Activated CD4-positive, alpha-beta T cell treated with anti-CD3 and anti-CD28 coated beads, Interleukin-2, amount 50 U/mL, for 4 hours (primary cell): ENCODE measurements at places on chromosomes 5 and 9.

DNA sequence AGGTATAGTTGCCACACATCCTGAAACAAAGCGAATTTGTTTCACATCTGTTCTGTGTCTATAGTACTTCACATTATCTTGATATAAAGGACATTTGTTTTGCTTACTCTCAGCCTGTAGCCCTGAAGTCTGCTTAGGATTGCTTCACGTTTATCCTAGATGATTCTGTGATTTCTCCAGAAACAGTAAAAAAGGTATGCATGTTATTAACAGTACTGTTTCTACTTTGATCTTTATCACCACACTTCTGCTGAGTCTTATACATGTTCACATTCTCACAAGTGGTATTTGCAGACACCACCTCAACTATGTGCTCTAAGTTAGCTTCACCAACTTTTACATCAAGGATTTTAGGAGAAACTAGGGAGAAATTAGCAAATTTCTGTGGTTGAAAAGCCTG lies 47.4 kb upstream of the ADAMTS19 start:
- no peak for DNase-seq

- no peak for DNase-seq
Measured at GRCh38 chr5:136332223-136333015, 32.9 kb downstream of the TRPC7 start.

- DNase-seq: no peak
Measured at GRCh38 chr5:96335873-96336272, 97.2 kb downstream of the PCSK1 start.

DNA sequence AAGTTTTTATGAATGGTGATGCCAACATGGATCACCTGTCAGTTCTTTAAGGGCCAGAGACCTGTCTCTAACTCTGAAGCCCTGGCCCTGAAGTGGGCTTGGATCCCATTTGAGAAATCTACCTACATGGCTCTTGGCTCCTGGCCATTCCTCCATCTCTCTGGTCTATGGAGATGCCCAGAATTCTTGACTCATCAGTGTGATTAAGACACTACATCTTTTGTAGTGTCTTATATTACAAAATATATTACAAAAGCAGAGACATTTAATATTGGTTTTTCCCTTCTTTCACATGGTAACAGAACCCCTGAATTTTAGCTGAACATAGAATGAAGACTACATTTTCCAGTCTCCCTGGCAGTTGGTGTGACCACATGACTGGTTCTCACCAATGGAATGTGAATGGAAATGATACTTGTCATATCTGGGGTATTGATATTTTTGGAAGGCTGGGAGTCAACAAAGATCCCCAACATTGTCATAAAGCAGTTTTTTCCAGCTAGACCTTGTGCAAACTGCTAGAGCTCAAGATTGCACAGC lies 198.3 kb downstream of the SREK1 start:
- DNase-seq: no peak

- peak; percentile 6 for DNase-seq
Measured at GRCh38 chr5:52989025-52989780, at the start of gene ITGA2. TSS of gene ITGA2 (plus strand) at chr5:52989352. CDS start at chr5:52989469, 117 bp downstream.

DNA sequence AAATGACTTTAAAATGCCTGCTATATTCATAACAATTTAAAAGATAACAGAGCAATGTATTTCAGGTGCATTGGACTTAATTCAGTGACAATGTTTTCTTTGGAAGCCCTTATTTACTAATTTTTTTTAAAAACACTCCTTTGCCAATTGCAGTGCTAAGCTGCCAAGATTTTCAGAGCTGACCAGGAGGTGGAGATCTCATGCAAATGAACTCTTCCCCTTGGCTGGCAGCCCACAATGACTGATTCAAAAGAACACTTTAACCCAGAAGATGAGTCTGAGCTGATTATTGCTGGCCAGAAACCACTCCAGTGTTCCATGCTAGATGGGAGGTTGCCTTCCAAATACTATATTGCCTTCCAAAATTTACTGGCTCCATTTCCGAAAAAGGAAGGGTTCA lies 128.3 kb upstream of the CCNH start:
- DNase-seq: no peak

- no peak for DNase-seq
Measured at GRCh38 chr9:34650816-34651215, 1.2 kb upstream of the IL11RA start.

DNA sequence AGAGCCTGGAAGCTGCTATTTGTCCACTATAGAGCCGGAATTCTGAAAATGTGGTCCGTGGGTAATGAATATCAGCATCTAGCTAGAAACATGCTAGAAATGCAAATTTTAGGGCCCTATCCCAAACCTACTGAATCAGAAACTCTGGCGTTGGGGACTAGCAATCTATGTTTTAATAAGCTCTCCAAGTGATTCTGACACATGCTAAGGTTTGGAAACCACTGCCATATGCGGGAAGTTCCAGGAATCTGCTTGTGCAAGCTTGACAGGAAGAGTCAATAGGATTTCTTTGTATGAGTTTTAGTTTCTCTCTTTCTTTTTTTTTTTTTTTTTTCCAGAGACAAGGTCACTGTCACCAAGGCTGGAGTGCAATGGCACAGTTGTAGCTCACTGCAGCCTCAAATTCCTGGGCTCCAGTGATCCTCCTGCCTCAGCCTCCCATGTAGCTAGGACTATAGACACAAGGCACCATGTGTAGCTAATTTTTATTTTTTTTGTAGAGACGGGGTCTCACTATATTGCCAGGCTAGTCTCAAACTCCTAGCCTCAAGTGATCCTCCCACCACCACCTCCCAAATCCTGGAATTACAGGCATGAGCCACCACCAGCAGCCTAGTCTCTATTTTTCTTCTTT lies 26.4 kb upstream of the CARNMT1 start:
- no peak for DNase-seq

DNA sequence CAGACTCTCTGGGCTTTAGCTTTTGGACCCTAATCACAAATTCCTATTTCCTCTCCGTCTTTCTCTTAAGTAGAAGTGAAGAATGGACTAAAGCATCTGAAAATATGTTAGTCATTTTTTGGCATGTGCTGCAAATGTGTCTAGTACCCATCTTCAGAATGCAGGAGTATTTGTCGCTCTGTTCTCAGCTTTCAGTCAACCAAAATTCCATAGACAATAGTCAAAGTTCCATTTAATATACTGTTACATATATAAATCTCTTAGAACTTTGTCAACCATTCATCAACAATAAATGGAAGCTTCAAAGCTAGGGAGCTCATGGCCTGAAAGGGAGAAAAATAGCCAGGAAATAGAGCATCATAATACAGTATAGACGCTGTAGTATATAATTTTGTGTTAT lies 509.4 kb downstream of the BNC2 start:
- no peak for DNase-seq

DNA sequence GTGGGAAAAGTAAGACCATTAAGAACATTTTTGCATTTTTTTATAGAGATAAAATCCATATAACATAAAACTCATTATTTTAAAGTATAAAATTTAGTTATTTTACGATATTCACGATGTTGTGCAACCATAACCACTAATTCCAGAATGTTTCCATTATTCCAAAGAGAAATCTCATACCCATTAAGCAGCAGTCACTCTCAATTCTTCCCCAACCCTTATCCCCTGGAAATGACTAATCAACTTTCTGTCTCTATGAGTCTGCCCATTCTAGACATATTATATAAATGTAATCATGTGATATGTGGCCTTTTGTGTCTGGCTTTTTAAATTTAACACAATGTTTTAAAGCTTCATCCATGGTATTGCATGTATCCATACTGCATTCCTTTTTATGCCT lies 115.6 kb upstream of the ADAMTSL1 start:
- DNase-seq: no peak

GRCh38 chr9:102403514-102403913 lies 591.6 kb upstream of the CYLC2 start:
- DNase-seq: no peak

- no peak for DNase-seq
Measured at GRCh38 chr5:55711507-55712022, 559 bp downstream of the SLC38A9 start.

DNA sequence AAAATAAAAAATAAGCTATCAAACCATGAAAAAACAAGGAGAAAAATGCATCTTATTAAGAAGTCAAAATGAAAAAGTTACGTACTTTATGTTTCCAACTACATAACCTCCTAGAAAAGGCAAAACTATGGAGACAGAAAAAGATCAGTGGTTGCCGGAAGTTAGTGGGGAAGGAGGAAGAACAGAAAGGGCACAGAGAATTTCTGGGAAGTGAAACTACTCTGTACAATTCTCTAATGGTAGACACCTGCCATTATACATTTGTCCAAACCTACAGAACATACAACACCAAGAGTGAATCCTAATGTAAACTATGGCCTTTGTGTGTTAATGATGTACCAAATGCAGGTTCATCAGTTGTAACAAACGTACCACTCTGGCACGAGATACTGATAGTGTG lies 25.3 kb downstream of the SMU1 start:
- no peak for DNase-seq

DNA sequence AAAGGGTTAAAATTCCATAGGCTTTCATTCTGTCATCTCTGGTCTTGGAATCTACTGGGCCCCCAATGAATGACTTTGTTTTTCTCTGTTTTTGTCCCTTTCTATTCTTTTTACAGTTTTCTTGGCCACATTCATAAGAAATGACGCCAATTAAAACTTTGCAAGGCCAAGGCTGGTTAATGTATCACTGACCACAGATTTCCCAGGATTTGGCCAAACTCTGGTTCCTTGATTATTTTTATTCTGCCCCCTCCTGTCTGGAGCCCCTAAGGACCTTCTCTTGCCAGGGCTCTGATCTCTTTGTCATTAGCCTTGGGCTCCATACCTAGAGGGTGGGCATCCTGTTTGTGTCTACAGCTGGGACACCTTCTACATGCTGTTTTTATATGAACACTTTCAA lies 388.9 kb upstream of the PAPPA start:
- no peak for DNase-seq

DNA sequence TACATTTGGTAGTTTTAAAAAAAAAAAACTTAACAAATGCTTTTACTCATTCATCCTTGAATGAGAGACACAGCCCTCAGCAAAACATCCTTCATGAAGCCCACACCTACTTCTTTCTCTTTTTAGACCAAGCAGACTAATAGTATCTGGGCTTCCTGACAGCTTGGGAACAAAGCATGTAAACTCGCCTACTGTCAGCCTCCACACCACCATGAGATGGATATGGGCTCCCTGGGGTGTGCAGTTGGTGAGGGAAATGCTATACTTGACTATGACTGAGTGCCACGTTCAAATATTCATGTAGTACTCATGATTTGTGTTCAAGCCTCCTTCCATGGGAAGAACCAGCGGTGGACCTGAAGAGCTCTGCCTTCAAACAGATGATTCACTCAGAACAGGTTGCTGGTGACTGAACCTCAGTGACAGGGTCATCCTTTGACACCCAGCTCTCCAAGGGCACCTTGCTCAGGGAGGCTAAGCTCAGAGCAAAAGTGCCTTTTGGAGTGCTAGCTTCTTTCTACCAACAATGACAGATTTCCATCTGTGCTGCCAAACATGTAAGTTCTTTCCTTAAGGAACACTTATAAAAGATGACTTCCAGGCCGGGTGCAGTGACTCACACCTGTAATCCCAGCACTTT lies 36.8 kb downstream of the SLC22A5 start:
- DNase-seq: no peak

DNA sequence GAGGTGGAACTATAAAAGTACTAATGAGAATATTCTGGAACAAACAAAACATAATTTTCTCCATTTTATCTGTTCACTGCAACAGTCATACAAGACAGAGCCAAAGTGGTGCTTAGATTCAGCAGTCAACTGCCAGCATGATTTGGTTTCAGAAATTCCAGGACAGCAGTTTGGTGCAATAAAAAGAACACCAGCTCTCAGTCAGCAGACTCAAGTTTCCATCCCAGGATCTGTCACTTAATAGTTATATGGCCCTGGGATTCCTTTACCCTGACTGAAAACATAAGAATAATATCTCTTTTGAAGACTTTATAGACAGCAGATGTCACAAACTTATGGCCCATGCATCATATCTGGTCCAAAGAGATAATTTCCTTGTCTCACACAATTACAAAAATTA lies 92.8 kb upstream of the RASEF start:
- no peak for DNase-seq

DNA sequence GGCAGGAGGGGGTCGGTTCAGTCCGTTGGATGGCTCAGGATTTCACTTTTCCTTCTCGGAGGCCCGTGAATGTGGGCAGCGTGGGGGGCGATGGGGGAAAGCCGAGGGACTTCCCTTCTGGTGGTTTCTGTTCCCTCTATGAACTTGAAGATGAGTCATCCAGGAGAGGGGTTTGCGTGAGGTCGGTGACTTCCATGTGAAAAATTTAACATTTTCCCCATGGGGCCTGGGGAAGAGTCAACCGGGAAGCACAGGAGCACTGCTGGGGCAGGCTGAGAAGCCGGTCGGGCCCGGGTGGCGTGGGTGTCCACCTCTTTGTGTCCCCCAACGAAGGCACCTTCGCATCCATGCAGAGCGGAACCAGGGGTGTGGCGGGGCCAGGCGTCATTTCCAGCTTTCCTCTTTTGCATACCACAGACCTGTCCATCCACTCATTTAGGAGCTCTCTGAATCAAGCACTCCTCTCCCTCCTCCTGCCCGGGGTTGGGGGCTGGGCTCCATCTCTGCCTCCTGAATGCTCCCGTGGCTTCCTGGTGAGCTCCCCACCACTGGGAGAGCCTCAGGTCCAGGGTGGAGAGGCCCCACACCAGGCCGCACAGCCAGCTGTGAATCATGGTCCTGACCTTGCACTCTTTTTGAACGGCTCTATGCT lies 68.4 kb downstream of the ANKRD33B start:
- DNase-seq: no peak

GRCh38 chr9:122244349-122244748 lies 15.6 kb upstream of the LHX6 start:
- DNase-seq: no peak

- DNase-seq: no peak
Measured at GRCh38 chr5:150751096-150751891, 7.5 kb downstream of the DCTN4 start.

DNA sequence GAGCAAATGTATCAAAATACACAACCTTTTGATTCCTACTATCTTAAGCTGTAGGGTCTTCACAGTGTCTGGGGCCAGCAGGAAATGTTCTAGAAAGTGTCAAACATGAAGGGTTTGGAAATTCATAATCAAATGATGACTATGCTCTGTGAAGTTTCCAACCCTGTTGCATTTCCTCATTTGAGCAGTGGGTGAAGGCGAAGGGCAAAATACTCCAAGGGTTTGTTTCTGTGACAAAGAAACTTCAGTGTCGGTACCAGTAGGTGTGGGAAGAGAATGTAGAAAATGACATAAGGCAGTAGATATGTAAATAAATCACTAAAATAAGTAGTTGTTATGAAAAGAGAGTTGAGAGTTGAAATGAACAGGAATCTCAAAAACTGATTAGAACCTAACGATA lies 576 bp downstream of the ALDOB start:
- DNase-seq: no peak

- no peak for DNase-seq
Measured at GRCh38 chr5:81755320-81755719, 4.4 kb upstream of the SSBP2 start.
